ENCODE measurements at places on chromosomes 11 and 22.

DNA sequence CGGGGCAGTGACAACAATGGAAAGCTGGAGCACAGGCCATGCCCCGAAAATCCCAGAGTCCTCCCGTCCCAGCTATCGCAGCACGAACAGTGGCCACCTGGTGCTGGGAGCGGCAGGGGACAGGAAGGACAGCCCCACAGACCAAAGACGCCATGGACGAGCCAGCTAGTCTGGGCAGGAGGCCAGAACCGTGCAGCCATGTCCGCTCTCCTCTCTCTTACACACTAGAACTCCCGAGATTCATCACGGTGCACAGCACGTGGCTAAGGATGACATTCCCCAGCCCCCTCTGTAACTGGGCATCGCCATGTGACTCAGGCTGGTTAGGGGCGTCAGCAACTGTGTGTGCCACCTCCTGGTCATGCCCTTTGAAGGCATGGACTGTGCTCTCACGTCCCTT, 4.6 kb downstream of the CDPF1 start:
- peak; percentile 59 for DNase-seq

DNA sequence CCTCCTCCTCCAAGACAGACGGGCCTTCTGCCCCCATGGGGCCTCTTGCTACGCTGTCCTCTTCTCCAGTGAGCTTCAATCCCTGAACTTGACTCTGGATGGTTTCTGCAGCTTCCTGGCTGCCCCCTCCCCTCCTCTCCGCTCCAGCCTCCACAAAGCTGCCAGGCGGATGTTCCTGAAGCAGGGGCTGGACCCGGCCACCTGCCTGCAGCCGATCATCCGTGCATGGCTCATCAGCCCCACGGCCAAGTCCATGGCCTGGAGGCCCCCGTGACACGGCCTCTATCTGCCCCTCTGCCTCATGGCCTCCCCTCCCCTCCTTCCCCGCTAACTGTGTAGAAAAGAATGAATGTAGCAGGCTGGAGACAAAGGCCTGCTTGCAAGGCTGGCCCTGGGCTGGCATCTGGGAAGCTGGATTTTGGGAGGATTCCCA, 6.8 kb upstream of the SUN2 start:
- peak; percentile 62 for DNase-seq

DNA sequence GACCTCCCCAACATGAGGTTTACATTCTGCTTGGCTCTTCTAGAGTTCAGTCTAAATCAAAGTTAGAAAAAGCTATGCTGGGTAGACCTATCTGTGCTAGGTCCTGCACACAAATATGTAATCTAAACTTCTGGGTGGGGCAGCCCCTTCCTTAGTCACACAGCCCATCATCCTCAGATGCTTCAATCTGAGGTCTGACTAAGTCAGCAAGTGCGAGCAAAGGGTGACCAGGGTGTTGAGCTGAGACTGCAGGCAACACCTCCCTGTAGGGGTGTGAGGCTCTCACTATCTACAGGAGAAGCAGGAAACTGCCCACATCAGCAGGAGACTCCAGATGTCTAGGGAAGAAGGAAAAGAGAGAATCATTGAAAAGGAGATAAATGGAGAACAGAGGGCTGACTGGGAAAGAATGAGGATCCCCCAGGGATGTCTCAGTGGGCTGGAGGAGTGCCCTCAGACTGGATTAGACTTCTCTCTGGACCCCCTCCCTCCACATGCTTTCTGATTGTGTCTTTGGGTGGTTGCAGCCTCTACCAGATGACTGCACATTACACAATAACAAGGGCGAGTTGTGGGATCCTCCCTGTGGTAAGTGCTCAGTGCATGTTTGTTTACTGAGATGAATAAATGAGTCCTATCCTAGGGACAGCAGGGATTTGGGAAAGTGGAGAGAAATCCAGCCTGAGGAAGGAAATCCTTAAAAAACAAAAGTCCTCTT, 266.2 kb upstream of the PLET1 start:
- no peak for DNase-seq

DNA sequence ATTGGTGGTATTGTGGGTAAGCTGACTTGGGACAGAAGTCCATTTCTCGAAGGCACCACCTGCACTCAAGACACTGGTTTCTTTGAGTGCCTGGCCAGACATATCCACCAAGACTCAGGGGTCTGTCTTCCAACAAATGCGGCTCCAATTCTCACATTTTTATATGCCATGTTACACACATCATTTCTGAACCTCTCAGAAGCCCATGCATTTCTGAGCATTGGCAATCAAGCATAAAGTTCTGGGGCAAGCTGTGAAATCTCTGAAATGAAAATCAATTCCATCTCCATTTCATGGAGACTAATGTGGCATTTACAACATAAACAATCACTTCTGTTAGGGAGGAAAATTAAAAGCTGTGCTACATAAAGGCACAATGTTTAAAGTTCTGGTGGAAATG, 243.7 kb downstream of the KIRREL3 start:
- DNase-seq, result no peak

DNA sequence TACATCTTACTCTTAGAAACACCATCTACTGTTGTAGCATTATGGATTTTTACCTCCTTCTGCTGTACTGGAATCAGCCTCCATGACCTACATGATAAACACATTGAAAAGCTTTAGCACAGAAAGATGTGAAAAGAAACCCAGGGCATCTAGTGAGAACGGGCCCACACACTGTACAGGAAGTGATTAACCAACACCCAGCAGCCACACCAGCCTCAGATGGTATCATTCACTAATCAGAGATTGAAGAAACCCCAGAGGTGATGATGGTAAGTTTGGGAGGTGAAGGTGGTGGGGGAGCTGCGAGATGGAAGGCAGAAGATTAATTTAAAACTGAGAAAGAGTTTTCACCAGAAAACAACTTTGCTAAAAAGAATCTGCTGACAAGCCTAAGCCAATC, 46.1 kb downstream of the RASSF10 start:
- no peak for DNase-seq

DNA sequence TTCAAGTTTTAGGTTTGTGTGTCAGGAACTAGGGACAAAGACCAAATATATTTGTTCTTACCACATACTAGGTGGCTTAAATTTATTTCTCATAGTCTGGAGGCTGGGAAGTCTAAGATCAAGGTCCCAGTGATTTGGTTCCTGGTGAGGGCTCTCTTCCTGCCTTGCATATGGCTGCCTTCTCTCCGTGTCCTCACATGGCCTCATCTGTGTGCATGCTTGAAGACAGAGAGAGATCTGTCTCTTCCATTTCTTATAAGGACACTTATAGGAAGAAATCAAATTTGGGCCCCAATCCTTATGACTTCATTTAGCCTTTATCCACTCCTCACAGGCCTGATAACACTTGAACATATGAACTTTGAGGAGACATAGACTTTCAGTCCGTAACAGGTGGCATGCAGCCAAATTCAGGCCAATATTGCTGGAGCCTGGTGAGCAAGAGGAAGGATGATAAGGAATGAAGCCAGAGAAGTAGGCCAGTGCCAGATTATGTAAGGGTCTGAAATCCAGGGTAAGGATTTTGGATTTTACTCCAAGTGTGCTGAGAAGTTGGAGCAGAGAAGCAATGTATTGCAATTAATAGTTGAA, 35.1 kb downstream of the TTC17 start:
- DNase-seq, result no peak

DNA sequence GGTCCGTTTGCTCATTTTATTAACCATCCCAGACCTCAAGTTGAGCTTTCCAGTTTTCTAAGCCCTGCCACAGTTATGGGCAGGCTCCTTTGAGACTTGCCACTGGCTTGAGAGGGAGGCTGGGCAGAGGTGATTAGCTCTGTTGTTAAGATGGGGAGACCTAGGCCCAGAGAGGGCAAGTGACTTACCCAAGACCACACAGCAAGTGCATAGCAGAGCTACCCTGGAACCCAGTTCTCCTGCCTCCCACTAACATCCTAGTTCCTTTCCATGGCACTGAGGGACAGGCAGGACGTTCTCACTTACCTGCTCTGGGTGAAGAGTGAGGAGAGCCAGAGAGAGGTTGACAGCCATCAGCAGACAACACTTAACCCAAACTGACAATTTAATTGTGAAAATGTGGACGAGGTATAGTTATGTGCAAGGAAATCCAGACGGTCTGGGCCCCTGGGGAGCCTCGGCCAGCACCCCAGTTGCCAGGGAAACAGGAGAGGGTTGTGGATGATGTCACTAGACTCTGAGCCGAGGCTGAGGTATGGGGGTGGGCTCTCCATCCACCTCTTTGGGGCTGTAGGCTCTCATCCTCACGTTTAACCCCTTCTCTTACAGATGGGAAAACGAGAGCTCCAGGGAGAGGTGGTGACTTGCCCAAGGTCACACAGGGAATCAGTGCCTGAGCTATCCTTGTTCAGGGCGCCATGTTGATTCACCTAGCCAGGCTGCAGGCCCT, 12.3 kb upstream of the WNT11 start:
- DNase-seq, result no peak

- no peak for DNase-seq
Observed at GRCh38 chr11:2929531-2929949, 320 bp upstream of the PHLDA2 start.

- DNase-seq, result peak; percentile 10
Observed at GRCh38 chr11:22169833-22170232, 23.1 kb upstream of the ANO5 start.

- peak; percentile 68 for DNase-seq
Observed at GRCh38 chr22:48535868-48536540, 1291.7 kb downstream of the BRD1 start.

DNA sequence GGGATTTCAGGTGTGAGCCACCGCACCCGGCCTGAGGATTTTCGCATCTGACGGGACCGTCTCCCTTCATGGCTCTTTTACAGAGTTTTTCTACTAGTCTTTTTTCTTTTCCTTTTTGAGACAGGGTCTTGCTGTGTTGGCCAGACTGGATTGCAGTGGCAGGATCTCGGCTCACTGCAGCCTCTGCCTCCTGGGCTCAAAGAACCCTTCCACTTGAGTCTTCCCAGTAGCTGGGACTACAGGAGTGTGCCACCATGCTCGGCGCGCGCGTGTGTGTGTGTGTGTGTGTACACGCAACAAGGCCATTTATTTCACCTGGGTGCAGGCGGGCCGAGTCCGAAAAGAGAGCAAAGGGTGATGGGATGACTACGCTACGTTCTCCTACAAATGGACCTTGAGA, 10.9 kb downstream of the SERHL2 start:
- DNase-seq, result no peak

- no peak for DNase-seq
Observed at GRCh38 chr11:1025410-1026162, 10.9 kb downstream of the MUC6 start.

GRCh38 chr11:70826541-70827335, 425.6 kb downstream of the SHANK2 start:
- peak; percentile 35 for DNase-seq

DNA sequence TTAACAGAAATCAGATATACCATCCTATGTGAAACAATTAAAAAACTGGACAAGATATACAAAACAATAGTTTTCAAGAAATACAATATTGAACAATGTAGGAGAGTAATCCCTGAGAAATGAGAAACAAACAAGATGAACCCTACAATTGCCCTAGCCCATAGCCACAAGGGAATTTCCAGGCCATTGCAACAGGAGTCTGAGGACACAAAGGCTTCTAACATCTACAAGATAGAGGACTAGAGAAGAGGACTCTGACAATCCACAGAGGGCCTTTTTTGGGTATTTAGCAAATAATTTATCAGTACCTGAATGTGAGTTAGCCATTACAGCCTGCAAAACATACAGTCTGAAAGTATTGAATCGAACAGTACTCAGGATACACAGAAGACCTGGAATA, 251.7 kb downstream of the GRM5 start:
- no peak for DNase-seq

DNA sequence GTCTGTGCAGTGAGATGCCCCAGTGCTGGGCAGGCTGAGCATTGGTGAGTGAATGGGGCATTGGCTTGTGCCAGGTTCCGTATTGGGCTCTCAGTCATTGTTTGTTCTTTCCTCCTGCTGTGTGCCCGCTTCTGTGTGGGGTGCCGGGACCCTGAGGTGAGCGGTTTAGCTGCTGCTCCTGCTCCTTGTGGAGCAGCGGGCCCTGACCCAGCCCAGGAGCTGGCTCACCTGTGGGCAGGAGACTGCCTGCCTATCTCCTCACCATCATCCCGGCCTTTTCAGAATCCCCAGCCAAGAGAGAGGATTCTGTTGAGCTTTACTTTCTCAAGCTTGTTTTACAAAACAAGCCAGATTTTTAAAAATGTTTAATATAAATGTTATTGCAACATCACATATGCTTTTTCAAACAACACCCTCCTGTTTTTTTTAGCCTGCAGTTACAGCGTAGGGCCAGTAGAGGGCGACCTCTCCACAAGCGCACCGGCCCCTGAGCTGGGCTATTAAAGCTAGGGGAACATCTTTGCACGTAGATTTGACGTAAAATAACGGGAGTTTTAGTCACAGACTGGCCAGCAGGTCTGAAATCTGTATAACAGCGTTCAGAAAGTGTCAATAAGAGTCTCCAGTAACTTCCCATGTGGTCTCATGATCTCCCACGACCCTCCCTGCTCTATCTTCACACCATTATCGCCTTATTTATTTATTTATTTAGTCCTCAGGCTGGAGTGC, 25.1 kb upstream of the RELT start:
- DNase-seq, result peak; percentile 66

- DNase-seq, result no peak
Observed at GRCh38 chr11:78441956-78442355, 24.3 kb upstream of the GAB2 start.

DNA sequence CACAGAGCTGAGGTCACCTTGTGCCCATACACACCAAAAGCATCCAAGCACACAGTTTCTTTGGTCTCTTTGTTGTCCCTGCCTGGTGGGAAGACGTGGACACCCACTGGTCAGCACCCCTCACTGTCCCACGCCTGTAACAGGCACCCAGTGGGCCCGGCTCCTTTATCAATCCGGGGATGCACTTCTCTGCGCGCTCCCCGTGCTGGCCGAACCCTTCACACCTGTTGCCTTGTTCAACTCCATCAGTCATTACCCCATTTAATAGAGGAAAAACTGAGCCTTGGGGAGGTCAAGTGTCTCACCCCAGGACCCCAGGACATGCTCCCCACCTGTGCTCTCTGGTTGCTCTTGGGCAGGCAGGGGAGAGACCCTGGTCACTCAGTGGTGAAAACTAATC, 49.7 kb upstream of the FGF3 start:
- no peak for DNase-seq

GRCh38 chr11:43222215-43222614, 89.6 kb upstream of the API5 start:
- no peak for DNase-seq

DNA sequence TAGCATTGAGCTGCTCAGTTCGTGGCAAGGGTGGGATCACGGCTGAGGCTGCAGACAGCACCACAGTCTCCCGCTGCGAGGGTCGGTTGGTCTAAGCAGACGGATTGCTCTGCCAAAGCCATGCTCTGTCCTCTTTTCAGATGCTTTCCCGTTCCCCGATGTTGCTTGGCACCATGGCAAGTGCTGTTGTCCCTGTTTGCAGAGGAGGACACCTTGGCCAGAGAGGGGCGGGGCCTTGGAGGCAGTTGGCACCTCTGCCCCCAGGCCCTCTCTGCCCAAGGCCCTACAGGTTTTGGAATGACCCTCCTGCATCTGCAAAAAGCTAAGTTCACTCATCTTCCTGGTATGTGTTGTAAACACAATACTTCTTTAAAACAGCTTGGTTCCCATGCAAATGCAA, 11.6 kb downstream of the CCDC157 start:
- no peak for DNase-seq

DNA sequence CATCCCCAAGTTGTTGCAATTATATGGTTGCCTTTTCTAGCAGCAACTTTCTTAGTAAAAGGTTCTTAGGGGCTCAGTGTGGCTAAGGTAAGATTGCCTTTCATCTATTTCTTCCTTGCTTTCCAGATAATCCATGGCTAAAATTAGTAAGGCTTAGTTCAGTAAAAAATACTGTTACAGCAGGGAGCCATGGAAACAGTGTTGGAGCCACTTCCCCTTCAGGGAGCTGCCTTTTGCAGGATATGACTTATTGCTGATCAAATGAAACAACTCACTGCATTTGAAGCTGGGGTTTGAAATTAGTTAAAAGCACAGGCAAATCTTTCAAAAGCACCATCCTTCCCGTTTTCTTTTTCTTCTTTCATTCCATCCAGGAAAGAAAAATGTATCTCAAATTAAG, 184.3 kb downstream of the C11orf87 start:
- no peak for DNase-seq

All from pons (tissue), 1 donor.